ENCODE measurements at places on chromosomes 7 and 10.
A peak's percentile ranks its signal among the peaks of the same experiment; 100 is the strongest.

DNA sequence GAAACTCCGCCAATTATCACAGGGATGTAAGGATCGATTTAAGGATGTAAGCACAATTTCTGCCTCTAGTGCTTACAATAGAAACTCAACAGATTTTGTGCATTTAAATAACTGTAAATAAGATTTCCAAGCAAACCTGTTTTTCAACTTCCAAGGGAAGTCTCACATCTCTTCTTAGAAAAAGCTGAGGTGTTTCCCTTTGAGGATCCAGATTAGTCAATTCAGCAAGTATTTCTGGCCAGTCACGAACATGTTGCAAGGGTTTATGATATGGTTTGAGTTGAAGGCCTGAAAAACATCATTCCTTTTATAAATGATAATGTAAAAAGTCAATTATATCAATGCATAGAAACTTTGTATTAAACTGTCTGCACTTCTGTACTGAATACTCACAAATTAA lies 23.9 kb downstream of the KRIT1 start:
- DNase-seq, result no peak

DNA sequence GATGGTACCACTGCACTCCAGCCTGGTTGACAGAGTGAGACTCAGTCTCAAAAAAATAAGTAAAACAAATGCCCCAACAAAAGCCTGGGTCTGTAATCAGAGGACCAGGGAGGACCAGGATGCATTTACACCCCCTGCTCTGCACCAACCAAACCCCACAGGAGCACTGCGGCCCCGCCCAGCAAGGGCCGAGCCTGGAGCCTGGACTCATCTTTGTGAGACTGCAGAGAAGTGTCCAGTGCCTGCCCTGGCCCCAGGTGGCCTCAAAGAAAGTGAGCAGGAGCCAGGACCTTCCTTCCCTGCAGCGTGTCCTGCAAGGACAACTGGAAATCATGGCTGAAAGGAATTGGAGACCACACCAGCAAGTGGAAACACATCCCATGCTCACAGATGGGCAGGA lies 31.6 kb downstream of the KNDC1 start:
- DNase-seq, result no peak

DNA sequence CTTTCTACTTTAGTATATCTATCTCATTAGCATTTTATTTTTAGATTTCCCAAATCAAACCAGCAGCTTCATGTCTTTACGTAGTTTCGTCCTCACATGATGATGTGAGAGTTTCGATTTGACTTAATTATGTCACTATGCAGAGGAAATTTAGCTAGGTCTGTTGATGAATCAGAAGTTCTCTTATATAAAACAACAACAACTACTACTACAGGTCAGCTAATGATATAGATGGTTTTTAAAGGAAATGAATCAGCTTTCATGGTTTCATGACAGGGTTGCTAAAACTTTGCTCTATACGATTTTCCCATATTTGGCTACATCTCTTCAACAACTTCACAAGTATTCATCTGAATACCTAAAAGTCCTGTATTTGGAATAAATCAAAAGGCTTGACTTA lies 28.6 kb downstream of the JAZF1 start:
- DNase-seq, result no peak

DNA sequence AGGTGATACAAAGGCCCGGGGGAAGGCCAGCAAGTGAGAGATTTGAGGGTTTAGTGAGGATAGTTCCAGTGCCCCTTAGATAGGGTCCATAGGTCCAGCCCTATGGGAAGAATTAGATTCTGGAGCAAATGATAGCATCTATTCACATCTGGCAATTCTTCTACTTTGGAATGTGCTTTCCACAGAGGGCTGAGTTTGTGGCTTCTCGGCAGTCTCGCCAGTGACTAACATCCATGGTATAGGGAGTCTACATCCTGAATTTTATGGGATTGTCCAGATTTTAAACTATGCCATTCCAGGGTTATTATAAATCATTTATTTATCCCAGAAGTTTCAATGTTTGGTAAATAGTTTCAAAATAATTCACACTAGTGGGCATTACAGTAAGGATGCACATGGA lies 207.3 kb upstream of the ADO start:
- DNase-seq, result no peak

- no peak for DNase-seq
These were observed 73.5 kb downstream of the ZRANB1 start for GRCh38 chr10:125015356-125015944.

- peak; percentile 75 for DNase-seq
These were observed 166.8 kb upstream of the ASAH2 start for GRCh38 chr10:50417886-50418830.

- DNase-seq, result no peak
These were observed 144.2 kb downstream of the CXCL12 start for GRCh38 chr10:44240584-44241205.

DNA sequence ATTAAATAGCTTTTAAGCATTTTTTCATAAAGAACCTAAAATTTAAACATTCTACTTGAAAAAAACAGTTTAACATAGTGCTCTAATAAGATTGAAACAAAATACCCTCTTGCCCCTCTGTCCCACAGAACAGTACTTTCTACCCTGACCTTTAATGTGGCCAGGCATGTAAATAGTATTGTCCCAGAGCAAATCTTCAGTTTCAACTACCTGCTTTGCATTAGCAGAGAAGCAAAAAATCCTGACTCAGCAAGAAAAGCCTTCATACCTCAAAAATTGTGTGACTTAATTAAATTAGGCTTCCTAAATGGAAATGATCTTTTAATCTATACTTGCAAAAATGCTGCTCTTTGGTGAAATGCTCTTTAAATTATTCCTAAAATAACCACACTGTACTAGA lies 237.4 kb upstream of the AOAH start:
- DNase-seq, result no peak

DNA sequence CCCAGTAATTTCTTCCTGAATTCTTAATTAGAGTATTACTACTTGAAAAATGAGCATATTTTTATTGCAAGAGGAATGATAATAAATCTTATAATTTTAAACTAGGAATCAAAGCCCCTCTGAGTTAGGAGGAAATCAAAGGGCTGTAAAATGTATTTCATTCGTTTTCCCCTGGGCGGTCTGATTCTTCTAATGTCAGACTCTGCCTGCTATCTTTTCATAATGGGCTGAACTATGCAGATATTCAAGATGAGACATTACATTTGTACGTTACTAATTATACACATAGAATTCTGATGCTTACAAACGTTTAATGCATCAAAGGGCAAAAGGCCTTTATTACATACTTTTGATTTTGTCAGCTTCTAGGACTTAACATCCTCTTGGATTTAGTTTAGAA lies 16.0 kb upstream of the TRUB1 start:
- DNase-seq, result no peak

GRCh38 chr7:134613623-134614347 lies 32.9 kb upstream of the BPGM start:
- DNase-seq, result peak; percentile 98

DNA sequence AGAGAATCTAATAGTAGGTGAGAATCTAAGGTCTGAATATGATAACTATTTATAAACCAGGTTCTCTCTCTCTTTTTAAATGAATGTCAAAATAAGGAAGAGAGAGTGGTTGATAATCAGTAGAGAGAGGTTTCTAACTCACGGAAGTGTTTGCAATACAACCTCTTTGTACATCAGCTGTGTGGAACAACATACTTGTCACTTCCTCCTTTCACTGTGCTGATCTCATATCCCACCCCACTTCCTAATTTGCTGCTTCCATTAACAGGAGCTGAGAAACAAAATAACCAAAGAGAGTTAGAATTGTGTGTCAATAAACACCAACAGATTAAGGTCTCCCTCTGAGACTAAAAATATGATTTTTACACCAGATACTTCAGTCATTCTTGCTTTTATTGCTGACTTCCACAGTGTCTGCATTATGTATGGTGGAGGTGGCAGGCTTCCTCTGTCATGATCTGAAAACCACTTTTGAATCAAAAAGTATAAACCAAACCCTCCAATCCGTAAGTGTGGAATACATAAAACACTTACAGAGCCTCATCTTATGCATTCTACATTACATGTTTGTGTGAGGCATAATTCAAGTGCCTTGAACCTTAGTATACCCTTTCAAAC lies 25.0 kb downstream of the CACUL1 start:
- DNase-seq, result no peak

- no peak for DNase-seq
These were observed 20.7 kb downstream of the SDK1 start for GRCh38 chr7:3321745-3322144.

GRCh38 chr10:20809631-20810030 lies 87.5 kb downstream of the NEBL start:
- DNase-seq, result no peak

DNA sequence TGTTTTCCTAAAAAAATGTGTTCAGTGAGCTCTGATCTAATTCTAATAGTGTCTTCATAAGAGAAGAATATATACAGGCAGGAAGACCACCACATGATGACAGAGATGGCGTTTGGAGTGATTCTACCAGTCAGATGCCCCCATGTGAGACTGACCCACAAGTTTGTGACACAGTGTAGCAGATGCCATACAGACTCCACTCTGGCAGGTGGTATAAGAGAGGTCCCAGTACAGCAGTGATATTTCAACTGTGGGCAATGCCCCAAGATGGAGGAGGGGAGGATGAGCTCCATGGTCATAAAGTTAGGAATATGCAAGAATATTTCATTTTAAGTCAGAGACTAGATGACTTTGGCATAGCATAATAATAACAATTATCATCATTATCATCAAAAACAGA lies 1022.6 kb downstream of the KCNMA1 start:
- DNase-seq, result no peak

DNA sequence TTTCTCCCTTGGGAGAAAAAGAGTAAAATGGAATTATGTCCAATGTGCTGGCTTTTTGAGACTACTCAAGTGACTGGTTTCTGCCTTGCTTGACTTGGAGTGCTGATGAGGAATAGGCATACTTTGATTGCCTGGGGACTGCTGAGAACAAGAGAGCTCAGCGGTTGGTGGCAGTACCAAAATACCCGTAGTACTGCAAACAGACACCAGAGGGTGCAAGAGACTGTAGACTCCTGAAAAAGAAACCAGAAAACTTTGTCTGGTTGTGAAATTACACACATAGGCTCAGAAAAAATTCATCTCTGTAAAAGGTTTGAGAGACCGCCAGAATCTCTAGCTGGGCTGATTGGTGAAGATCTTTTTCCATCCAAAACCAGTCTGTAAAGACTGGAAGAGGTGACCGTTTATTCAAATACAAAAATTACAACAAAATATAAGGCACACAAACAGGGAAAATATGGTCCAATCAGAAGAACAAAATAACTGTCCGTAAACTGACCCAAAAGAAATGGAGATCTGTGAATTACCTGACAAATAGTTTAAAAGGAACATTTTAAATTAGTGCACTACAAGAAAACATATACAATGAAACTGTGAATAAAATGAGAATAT lies 18.5 kb downstream of the BICC1 start:
- no peak for DNase-seq

DNA sequence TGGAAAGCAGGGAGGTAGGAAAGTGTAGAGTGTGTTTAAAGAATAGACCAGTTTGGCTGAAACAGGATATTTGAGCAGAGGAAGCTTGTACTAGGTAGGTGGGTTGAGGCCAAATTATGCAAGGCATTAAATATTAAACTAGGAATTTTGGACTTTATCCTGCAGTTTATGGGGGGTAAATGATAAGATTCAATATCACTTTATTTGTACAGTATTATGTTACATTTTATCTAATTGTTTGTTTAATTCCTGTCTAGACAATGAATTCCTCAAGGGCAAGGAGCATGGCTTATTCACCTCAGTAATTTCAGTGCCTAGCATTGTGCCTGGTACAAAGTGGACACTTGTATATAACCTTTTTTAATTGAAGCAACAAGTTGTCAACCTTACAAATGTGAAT lies 125.9 kb downstream of the CFTR start:
- no peak for DNase-seq

DNA sequence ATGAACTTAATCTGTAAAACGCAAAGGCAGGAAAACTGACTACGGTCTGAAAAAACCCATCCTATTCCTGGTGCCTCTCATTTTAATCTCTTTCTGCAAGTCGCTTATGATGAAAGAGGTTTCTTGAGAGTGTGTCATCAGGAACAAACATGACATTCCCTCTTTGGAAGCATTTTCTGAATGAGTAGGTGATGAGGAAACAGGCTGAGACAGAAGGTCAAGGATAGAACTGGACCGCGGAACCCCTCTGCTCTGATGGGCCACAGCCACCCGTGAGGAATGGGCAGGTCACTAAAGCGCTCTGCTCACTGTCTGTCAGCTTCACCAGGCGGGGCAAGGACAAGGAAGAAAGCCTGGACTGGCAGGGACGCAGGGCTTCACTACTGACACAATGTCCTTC lies 28.6 kb downstream of the BEND7 start:
- no peak for DNase-seq

DNA sequence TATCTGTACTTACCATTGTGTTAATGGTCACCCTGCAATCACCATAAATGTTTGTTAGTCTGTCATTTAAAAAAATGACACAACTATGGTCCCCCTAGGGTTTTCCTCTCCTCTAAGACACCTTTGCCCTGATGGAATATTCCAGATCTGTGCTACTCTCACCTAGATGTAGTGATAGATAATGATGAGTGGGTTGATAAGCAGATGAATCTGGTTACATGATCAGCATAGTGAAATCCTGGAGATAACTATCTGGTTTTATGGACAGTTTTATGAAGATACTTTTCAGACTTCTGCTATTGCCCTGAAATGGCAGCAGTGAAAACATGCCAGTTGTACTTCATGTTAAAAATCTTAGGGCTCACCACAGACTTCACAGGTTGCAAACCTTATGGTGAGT lies 152.4 kb downstream of the GATA3 start:
- no peak for DNase-seq

DNA sequence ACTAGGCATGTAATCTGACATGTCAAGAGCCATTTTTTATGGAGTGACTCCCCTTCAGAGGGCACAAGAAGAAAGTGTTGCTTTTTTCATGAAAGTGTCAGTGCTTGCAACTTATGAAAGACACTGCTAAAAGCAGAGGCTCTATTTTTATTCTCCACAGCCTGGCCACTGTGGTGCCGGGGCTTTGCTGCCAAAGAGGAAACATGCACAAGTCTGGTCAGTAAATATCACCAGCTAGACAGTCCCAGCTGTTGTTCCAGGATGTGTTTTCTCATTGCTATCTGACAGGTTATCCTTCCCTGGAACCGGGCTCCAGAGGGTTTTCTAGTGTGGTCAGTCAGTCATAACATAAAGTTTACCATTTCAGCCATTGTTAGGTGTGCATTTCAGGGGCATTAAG lies 180.7 kb upstream of the PITRM1 start:
- DNase-seq, result no peak

DNA sequence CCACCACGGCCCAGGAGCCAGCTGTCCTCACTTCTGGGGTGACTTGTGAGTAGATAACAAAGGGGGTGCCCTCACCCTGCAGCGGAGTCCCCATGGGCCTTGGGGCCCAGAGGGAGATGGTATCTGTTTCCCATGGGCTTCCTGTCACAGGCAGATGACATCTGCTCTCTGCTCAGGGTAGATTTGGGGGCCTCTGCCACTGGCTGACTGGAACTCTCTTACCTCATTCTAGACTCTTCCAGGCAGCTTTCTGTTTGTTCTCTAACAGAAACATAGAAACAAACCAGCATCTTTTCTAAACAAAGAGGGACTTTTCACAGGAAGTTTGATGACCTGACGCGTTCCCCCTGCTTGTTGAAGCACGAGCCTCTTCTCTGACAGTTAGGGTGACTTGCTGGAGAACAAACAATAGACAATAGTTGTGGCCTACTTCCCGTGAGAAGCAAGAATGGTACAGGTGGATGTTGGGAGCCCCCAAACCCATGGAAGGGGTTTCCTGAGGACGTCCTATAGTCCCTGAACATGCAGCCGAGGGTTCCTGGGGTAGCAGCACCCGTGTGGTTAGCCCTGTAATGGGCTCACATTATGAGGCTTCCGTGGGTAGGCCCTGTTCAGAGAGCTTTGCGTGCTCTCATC lies 61.6 kb downstream of the GRK5 start:
- DNase-seq, result no peak

- DNase-seq, result no peak
These were observed 4.6 kb upstream of the ADRA2A start for GRCh38 chr10:111072232-111072631.

Measured in GM04503 (cell line).